Thoracic aorta (tissue), 2 donors: ENCODE measurements at places on chromosomes 1 and 21. TPM values are rescaled to one million over a fixed set of nuclear protein-coding genes. Genes with fewer than 3 reads are reported as not detected.

The LCE1A gene
- not detected for total RNA-seq

The KRTAP10-10 gene
- not detected for total RNA-seq

The ITLN2 gene
- not detected for total RNA-seq

DNA sequence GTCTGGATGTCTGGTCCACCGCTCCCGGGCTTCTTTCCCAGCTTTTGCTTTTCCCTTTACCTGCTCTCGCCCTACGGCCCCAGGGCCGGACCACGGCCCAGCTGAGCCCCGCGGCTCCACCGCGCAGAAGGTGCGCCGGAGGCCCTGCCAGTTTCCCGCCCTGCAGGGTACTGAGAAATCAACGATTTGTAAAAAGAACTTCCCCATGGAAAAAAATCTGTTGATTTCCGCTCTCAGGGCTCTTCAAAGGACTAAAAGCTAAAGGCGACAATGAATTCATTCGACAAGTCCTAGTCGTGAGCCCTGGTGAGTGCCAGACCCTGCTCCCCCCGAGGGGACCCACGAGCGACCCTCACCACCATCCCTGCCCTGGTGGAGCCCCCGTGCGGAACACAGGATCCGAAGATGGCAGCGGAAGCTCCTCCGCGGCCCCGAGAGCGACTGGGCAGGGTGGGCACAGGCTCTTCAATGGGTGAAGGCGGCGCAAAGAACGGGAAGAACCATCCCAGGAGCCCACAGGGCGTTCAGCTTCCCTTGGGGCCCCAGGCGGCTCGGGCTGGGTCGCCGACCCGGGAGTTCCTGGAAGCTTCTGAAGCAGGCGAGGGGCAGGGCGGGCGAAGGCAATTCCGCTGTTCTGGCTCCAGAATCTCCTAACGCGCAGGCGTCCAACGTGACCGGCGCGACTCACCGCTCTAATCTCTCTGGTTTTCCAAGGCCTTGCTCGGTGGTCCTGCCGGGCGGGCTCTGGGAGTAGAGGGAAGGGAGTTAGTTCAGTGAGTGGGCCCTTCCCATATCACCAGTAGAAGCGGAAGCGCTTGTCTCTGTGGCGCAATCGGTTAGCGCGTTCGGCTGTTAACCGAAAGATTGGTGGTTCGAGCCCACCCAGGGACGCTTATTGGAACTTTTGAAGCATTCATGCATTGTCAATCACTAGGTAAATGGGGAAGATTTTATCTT lies 6.6 kb upstream of the RNU1-2 start:
- peak; percentile 33 for DNase-seq

- no peak for DNase-seq
Measured at GRCh38 chr1:201436969-201437368, 15.4 kb upstream of the TNNI1 start.
